ENCODE measurements at places on chromosomes 3 and 15.
A peak's percentile ranks its signal among the peaks of the same experiment; 100 is the strongest.

- no peak for DNase-seq
Observed at GRCh38 chr3:72234391-72234790, 449.4 kb upstream of the PROK2 start.

GRCh38 chr3:179113903-179114302 lies 34.3 kb upstream of the PIK3CA start:
- no peak for DNase-seq

DNA sequence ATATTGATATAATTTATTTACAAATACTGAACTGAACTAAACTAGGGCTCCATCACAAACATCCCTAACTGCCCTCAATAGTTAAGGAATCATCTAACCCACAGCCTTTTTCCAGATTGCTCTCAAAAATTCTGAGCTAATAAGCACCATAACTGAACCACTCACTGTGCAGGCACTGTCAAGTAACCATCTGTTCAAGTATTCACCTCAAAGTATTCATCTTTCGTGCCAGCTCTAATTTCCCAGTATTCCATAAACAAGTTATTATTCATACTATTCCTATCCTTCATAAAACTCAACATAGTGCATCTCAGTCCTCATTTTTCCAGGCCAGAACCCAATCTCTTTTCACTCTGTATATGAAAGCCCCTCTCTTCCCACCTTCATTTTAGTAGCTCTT lies 41.1 kb downstream of the THBS1 start:
- no peak for DNase-seq

- no peak for DNase-seq
Observed at GRCh38 chr15:70580958-70581357, 182.4 kb downstream of the UACA start.

DNA sequence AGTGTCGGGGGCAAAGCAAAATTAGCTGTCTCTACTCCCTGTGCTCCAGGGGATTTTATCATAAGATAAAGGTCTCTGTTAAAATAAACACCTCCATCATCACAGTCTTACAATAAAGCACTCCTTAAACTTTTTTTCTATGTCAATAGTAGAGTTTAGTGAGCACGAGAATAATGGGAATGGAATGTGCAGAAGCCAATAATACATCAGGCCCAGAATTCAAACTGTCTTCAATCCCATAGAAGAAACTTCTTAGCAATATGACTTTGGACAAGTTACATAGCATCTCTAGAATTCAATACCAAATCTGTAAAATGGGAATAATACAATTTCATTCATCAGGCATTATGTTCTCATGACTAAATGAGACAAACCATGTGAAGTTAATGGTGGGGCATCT lies 49.0 kb upstream of the EPHA3 start:
- no peak for DNase-seq

DNA sequence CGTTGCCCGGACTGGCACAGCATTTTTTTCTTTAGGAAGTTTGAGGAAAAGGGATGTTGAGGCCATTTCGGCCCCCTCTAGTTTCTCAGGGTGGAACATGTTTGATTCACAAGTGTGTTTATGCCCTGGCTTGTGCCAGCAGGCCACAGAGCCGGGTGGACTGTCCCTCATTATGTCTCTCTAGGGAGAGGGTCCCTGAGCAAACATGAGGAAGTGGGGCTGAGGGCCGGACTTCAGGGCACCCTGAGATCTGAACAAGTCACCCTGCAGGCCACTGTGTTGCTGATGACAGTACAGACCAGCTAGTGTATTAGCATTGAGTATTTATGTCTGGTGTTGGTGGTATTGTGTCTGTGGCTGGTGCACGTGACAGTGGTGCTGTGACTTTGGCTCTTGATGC lies 34.9 kb downstream of the RNU5B-1 start:
- no peak for DNase-seq

DNA sequence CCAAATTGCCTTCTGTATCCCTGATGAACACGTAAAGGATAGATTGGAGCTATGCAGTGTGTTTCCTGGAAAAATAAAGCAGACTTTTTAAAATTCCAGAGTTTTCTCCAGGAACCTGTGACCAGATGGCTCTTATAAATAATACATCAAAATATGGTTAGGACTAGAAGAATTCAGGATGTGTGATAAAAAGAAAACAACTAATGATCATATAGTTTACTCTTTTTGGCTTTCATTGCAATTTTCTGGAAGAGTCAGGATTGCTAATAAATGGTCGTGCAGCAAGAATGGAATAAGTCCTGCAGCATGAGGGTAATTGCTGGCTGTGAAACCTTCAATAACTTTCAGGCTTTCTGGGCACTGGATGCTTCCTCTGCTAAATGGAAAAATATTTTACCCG lies 30.2 kb upstream of the DENND4A start:
- no peak for DNase-seq

- peak; percentile 39 for DNase-seq
Observed at GRCh38 chr3:31534065-31534425, 1.3 kb downstream of the STT3B start.

DNA sequence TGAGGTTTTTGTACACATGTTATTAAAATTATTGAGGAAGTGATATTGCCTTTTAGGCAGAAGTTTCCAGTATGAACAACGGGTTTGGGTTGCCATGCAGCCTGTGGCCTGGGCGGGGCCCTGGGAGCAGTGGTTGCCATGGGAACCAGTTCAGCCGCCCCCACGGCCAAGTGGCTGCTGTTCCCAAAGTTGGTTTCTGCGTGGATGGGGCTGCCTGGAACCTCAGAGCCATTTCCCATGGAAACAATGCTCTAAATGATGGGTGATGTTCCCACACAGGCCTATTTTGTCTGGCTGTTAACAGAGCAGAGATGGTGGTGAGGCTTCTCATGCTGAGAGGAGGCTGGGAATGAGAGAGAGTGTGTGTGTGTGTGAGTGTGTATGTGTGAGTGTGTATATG lies 19.5 kb downstream of the MRAS start:
- DNase-seq, result no peak

- no peak for DNase-seq
Observed at GRCh38 chr3:190586631-190587011, 72.7 kb downstream of the IL1RAP start.

- peak; percentile 73 for DNase-seq
Observed at GRCh38 chr15:81400640-81401236, 26.7 kb upstream of the TMC3 start.

- no peak for DNase-seq
Observed at GRCh38 chr3:53101956-53102355, 28.3 kb downstream of the RFT1 start.

DNA sequence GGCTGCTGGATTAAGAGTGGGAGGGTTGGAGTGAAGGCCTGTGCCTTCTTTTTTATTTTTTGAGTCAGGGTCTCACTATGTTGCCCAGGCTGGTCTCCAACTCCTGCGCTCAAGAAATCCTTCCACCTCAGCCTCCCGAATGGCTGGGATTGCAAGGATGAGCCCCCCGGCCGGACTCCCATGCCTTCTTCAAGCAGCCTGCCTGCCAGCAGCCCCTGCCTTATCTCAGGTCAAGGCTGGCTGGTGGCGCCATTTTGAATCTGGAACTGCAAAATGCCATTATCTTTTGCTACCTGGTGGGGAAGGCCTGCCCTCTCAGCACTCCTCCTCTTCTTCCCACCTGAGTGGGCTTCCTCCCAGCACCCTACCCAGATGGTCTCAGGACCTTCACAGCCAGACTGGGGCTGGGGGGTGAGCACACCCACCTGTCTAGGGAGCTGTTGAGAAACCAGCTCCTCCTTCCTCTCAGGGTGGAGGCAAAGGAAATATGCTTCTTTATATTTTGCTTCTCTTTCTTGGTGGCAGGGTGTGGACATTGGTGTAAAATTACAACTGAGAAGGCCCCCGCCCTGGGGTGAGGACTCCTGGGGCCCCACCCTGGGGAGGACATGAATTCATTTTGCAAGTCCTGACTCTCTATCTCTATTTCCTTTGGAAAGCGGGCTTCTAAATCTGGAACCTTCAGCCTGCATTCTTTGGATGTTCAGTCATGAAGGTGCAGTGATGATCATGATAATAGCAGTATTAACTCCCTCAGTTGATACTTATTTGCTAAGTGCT lies 7.7 kb upstream of the FLNB start:
- DNase-seq, result no peak

GRCh38 chr15:56042982-56043980 lies 49.9 kb upstream of the NEDD4 start:
- peak; percentile 14 for DNase-seq

- DNase-seq, result peak; percentile 49
Observed at GRCh38 chr3:192889679-192890078, 28.0 kb downstream of the MB21D2 start.

DNA sequence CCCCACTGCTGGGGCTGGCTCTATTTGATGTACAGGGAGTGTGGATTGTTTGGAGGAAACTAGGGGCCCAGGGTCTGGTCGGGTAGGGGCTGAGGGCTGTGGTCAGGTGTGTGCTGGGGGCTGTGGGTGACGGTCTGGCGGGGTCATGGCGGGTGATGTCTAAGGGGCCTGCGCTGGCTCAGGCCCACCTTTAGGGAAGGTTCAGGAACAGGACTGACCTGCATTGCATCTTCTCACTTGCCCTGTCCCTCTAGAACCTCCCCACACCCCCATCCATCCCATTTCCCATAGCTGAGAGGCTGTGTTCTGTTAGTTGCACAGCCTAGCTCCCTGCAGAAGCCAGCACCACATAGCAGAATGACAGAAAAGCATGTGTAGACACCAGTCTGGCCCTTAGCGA lies 39.1 kb downstream of the SCN5A start:
- DNase-seq, result no peak

GRCh38 chr3:31752305-31753049 lies 219.8 kb downstream of the STT3B start:
- no peak for DNase-seq

DNA sequence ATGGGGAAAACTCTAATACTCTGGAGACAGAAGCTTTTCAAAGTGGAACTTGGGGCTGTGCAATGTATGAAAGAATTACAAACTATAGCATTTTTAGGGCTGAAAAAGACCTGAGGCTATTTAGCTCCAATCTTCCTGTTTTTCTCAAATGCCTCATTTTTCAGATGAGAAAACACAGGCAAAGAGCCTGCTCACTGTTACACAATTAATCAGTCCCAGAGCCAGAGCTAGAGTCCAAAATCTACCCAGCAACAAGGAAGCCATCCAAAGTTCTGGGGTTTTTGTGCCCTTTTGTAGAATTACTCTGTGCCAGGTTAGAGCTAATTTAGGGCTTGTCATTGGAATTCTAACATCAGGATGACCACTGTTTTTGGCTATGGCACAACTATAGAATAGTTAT lies 45.5 kb downstream of the GPR149 start:
- no peak for DNase-seq

DNA sequence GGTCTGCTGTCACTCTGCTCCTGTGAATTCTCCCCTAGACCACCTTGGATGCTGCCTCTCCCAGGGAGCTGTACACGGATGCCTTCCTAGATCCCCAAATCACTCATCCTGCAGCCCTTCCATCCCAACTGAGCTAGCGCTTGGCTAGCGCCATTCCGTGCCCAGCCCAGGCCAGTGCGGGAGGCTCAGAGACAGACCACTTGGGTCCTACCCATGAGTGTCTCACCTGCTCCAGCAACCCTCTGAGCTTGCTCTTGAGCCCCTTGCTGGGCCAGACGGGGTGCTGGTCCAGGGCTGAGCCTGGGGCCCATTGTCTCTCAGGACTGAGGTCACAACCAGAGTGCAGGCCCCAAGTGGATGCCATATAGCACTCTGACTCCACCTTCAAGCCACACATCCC lies 17.7 kb downstream of the SH2D7 start:
- no peak for DNase-seq

DNA sequence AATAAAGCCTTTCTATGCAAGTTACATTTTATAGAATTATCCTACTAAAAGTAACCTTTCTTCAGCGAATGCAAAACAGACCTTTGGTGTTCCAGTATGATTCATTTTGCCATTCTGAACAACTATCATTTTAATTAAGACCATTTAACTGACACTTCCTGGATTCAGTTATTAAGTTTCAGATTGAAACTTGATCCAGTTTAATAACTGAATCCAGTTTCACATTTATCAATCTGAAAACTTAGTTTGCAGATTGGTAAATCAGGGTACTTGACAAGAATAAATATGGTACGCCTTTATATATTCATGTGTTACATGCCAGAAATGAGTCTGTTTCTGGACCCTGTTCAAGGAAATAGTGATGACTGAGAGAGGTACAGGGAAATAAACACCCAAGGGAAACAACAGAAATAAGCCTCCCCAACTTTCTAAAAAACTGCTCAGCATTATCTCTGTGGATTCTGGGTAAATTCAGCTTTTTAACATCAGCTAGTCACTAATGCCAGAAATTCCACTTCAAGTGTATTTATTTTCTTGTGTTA lies 23.3 kb upstream of the NFKBIZ start:
- no peak for DNase-seq

DNA sequence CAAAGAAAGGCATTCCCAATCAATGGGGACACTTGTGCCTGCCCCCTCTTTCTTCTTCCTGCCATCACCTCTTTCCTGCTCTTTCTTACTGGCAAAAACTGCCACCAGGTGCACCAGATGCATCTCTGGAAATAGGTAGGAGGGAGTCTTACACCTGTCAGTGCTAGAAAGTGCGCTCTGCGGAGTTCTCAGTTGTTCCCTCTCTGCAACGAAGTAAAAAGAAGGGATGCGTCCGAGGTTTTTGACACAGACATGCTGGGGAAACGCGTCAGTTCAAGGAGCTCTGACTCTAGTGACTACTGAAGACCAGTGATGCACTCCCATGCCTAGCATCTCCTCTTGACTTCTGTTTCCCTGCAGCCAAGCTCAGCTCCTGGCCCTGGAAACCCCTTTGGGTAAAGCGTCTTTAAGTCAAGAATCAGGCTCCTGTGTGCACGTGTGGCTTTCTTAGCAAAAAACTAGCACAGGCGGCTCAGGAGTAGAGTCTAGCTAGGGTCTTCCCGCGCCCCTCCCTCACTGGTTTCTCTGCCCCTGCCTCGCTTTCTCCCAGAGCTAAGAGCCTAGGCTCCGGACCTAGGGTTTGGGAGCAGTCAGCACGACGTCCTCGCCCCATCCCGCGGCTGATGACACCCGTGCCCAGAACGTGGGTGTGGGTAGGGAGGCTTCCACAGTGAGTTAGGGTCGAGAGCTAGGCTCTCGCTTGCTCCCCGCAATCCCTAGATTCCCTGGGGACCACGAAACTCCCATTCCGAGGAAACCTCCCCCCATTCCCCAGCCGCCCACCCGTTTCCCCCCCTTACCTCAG lies 564 bp upstream of the GRM7 start:
- DNase-seq, result no peak

DNA sequence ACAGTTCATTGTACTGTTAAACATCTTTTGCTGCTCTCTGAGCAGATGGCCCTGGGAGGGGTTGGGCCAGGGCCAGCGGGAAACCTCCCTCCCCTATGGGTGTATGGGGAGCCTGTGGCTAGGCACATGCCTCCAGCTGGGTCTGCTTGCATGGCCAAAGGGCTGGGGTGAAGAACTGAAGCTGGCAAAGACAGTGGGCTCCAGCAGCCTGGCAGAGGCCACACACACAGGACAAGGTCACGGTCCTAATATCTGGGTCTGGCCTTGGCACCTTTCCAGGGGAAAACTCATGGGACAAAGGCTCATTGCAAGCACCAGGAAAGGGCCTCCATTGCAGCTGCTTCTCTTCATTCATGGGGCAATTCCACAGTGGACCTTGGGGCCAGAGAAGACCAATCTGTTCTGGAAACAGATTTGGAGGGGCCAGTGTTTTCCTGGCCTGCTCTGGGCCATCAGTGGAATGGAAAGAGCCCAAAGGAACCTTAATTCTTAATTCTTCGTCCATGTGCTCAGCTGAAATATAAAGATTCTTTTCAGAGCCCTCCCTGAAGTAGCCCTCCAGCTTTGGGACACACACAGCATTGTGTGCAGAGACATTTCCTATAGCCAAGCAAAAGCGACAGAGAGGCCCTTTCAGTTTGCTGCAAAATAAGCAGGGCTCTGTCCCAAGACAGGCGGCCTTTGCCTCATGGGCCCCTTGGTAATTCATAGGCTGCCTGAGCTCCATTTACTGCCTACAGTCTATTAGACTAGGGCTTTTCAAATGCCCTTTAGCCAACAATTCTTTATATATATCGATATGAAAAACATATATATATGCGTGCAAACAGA lies 11.3 kb upstream of the LIMD1 start:
- DNase-seq, result peak; percentile 29
